ENCODE measurements at places on chromosomes 5 and 9. TPM values are rescaled to one million over a fixed set of nuclear protein-coding genes. Genes with fewer than 3 reads are reported as not detected.
A peak's percentile ranks its signal among the peaks of the same experiment; 100 is the strongest.

Gene AFAP1L1
- total RNA-seq, result 17.9 TPM

DNA sequence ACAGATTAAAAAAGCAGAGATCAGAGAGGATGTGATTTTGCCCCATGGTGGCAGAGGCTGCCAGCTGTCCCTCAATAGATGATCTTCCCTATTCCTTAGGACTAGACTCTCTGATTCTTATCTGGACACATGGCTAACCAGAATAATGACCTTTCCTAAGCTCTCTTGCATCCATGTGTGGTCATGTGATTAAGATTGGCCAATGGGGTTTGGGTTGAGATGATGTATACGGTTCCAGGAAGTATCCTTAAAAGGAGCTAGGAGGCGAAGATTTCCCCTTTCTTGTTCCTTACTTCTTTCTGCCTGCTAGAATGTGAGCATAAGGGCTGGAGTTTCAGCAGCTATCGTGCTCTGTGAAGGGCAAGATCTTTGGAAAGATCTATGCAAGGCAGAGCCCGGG lies 39.8 kb downstream of the FOXI1 start:
- no peak for DNase-seq

GRCh38 chr9:2465921-2466460 lies 155.6 kb upstream of the VLDLR start:
- no peak for DNase-seq

Gene FAM78A
- 3.0 TPM for total RNA-seq

- DNase-seq, result no peak
Measured at GRCh38 chr5:157913575-157913974, 54.6 kb upstream of the CLINT1 start.

DNA sequence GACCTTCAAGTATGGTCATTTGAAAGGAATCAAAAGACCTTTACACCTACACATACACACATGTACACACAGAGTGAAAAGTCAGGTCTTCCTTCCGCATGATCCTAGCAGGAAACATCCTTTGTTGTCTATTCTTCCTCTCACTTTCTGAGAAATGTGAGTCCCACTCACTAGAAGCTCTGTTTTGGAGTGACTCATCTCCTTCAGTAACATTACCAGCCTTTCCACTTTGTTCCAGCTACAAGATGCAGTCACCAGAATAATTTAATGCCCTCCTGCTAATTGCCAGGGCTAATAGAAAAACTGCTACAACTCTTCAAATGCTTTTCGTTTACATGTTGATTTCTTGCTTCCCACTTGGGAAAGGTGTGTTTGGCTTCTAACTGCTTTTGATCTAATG lies 417.3 kb downstream of the RASEF start:
- DNase-seq, result no peak

- DNase-seq, result no peak
Measured at GRCh38 chr5:163505049-163505367, 411 bp upstream of the MAT2B start.

Gene CCL27
- not detected for total RNA-seq

Gene PCDHGA12
- total RNA-seq, result 5.2 TPM

- DNase-seq, result peak; percentile 85
Measured at GRCh38 chr5:57494104-57495098, 11.8 kb upstream of the ACTBL2 start.

Gene SLC34A3
- total RNA-seq, result not detected

Gene CDH6
- total RNA-seq, result 7.6 TPM

Gene SLC46A2
- 0.28 TPM for total RNA-seq

GRCh38 chr5:1723476-1723875 lies 76.2 kb downstream of the MRPL36 start:
- DNase-seq, result no peak

- DNase-seq, result no peak
Measured at GRCh38 chr5:128646176-128646575, 108.1 kb upstream of the FBN2 start.

- DNase-seq, result no peak
Measured at GRCh38 chr5:31486441-31486840, 45.5 kb downstream of the DROSHA start.

DNA sequence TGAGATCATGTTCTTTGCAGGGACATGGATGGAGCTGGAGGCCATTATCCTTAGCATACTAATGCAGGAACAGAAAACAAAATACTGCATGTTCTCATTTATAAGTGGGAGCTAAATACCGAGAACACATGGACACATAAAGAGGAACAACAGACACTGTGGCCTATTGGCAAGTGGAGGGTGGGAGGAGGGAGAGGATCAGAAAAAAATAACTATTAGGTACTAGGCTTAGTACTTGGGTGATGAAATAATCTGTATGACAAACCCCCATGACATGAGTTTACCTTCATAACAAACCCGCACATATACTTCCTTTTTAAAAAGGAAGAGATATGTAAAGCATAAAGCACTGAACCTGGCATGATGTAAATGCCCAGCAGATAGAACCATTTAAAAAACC lies 99.0 kb downstream of the MEGF10 start:
- no peak for DNase-seq

Gene IGIP
- 26.6 TPM for total RNA-seq

Gene PKD2L2
- total RNA-seq, result not detected

- no peak for DNase-seq
Measured at GRCh38 chr5:52864371-52864770, 76.7 kb downstream of the ITGA1 start.

Gene FOXD4
- total RNA-seq, result 0.24 TPM

Gene ERCC8
- total RNA-seq, result 12.2 TPM

DNA sequence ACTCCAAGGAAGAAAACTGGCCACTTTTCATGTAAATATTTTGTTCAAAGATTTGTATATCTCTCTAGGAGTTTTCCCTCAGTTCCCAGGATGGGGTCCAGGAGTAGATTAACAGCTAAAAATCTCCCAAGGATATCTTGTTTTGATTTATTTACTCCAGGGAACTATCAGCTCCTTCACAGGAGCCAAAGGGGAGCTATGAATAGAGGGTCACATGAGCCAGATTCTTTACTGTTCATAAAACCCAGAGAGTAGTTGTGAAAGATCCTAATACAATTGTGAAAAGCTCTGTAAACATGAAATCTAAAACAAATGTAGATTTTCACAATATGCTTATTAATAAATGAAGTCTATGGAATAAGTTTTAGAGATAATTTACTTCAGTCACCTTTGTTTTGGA lies 16.9 kb downstream of the DIMT1 start:
- no peak for DNase-seq

Gene LHX3
- total RNA-seq, result not detected

Gene LRRTM2
- 0.09 TPM for total RNA-seq

DNA sequence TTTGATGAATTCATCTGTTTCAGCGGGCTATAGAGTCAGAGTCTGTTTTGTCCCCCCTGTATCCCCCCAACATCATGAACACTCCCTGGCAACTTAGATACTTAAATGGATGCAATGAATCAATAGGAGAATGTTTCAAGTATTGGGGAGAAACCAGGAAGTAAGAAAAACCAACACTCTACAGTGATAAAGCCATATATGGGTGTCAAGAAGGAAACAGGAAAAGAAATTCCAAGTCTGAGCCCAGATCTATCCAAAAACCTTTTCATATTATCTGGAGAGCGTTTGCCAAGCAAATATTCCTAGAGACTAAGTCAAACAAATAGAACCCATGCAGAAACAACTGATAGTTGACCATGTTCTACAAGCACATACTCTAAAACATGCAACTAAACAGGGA lies 2.3 kb upstream of the GNAQ start:
- no peak for DNase-seq
